Femur (tissue), 1 donor: ENCODE measurements at places on chromosomes 3 and 15.

DNA sequence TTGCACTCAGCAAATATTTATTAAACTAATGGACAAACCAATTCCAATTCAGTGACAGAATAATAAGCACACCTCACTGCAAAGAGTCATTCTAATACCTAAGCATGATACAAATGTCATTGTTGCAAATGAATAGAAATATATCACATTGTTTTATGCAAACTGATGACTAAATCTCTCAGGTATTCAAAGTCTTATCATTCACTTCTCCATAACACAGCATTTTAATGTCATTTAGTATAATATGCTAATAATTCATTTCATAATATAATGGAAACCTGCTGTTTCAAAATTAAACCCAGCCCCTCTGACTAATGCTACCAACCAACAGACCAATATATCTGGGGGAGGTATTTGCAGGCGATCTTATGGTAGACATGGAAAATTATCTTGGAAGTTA is 71.8 kb downstream of the FGF7 start:
- DNase-seq: no peak

DNA sequence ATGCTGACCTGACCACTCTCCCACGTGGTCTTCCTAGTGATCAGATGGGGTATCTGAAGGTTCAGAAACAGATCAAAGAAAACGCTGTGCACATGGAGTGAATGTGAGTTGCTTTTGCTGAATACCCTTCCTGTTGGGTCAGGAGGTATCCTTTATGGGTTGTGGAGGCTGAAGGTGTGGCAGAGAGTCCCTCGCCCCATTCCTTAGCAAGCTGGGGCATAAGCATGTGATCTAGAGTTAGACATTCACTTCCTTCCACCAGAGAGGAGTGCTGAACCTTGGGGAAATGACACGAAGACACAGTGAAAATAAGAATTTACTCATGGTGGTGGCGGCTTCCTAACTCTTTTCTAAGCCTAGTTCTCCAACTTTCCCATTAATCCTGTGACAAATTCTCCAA is 27.8 kb upstream of the SPTBN5 start:
- DNase-seq: no peak

DNA sequence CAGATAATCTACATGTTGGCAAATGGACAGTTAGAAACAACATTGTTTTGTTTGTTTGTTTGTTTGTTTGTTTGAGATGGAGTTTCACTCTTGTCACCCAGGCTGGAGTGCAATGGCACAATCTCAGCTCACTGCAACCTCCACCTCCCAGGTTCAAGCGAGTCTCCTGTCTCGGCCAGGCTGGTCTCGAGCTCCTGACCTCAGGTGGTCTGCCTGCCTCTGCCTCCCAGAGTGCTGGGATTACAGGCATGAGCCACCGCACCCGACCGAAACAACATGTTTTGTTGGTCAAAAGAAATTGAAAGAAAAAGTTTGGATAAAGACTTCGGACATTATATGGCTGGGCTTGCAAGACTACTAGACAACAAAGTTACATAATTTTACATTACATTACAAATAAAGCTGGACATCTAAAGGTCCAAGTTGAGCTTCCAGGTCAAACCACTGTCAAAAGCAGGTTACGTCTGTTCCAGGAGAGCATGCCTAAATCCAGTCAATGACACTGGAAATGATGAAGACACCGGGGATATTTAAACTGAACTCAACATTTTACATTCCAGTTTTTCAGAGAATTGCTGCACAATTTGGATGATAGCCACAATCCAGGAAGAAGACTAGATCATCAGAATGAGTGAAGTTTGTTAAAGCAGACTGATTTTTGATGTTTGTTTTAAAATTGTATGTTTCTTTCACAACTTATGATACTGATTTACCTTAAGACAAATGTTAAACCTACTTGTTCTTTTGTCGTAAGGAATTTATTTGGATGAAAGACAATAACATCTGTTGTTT is 18.6 kb downstream of the SERP1 start:
- DNase-seq: no peak

- DNase-seq: no peak
These were observed 403.3 kb downstream of the TBC1D5 start for GRCh38 chr3:17339132-17339575.

GRCh38 chr3:53068176-53068575 is 22.3 kb upstream of the SFMBT1 start:
- no peak for DNase-seq

DNA sequence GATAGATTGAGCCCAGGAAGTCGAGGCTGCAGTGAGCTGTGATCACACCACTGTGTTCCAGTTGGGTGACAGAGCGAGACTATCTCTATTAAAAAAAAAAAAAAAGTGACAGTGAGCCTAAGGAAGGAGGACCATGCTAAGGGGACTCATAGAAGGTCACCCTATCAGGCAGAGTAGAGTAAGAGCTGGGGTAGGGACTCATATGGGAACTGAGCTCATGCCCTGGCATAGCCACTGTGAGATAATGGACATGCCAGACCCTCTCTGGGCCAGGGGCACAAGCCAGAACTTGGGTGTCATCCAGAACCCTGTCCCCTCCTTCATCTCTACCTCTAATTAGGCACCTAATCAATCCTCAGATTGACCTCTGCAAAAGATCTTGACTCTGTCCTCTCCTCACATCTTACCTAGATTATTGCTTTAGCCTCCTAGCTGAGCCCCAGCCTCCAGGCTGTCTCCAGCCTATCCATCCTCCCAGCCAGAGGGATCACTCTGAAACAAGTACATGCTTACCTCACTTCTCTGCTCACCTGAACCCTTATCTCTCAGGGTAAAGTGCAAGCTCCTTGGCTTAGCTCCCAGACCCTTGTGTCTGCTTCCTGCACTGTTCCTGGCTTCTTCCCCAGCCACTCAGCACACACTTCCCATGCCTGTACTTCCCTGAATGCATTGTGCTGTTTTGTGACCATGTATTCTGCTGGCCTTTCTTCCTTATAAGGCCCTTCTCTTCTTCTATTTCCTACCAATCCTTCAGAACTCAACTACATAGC is 76.4 kb downstream of the DAPK2 start:
- no peak for DNase-seq

- DNase-seq: no peak
These were observed 107.9 kb downstream of the STAC start for GRCh38 chr3:36488077-36488789.

GRCh38 chr15:74552773-74553441 is 11.9 kb downstream of the ARID3B start:
- DNase-seq: no peak

DNA sequence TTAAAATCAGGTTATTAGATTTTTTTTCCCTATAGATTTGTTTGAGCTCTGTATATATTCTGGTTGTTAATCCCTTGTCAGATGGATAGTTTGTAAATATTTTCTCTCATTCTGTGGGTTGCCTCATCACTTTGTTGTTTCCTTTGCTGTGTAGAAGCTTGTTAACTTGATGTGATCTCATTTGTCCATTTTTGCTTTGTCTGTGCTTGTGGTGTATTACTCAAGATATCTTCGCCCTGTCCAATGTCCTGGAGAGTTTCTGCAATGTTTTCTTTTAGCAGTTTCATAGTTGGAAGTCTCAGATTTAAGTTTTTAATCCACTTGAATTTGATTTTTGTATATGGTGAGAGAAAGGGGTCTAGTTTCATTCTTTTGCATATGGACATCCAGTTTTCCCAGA is 699.1 kb downstream of the NAALADL2 start:
- DNase-seq: no peak

- DNase-seq: no peak
These were observed 281.6 kb downstream of the CNTN6 start for GRCh38 chr3:1374471-1374870.
